ENCODE measurements at places on chromosomes 11 and 22. TPM values are rescaled to one million over a fixed set of nuclear protein-coding genes. Genes with fewer than 3 reads are reported as not detected.

GRCh38 chr11:10122326-10123197 is 171.5 kb downstream of the SBF2 start:
- H3K27me3 ChIP-seq = no peaks in the 10 kb centered on the region
- no peaks in the 10 kb centered on the region for H3K4me1 ChIP-seq
- H3K36me3 ChIP-seq = no peaks in the 10 kb centered on the region
- H3K27ac ChIP-seq = no peak overlapping the region

DNA sequence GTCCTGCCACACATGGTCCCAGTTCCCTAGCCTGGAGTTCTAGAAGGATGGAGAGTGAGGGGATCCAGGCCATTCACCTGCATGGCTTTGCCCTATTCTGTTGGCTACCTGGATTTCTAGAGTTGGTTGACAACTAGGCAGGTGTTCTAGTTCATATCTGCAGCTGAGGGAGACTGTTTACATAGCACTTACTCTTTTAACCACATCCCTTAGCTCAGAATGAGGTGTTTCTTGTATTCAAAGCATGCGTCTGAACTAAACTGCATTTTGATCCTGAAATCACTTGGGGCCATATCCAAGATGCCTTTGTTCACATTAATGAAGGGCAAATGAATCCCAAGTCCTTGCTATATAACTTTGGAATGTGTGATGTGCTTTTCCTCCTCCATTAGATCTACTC is 60.9 kb downstream of the SYT13 start:
- H3K4me3 ChIP-seq = no peak overlapping the region
- H3K27ac ChIP-seq = no peak overlapping the region
- no peak for DNase-seq
- no peaks in the 10 kb centered on the region for H3K36me3 ChIP-seq
- H3K27me3 ChIP-seq = no peaks in the 10 kb centered on the region
- no peaks in the 10 kb centered on the region for H3K4me1 ChIP-seq

DNA sequence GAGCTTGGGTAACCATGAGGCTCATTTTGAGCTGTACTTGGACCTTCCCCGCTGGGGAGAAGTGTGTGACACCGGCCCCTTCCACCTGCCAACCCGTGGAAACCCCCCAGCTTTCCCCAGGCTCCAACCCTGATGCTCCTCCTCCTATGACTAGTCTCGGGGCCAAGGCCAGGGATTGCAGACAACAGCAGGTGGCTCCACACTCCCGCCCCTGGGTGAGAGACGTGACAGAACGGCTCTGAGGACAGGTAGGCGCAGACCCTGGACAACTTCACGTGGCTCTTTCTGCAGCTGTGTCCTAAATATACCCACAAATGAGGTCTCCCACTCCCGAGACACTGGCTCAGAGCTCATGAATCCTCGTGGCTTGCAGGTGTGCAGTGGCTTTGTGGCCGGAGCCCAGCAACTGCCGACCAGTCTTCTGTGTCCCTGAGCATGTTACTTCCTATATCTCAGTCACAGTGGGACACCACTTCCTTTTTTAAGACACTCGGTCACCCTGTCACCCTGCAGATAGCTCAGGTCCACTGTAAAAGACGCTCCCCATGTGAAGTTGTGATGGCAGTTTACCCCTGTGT is 55.2 kb downstream of the NECTIN1 start:
- no peaks in the 10 kb centered on the region for H3K27me3 ChIP-seq
- H3K4me3 ChIP-seq = no peak overlapping the region
- H3K4me1 ChIP-seq = no peaks in the 10 kb centered on the region
- no peak overlapping the region for H3K27ac ChIP-seq
- DNase-seq = no peak

GRCh38 chr11:64817476-64817875 is 7.1 kb upstream of the MEN1 start:
- no peak overlapping the region for H3K4me3 ChIP-seq
- no peaks in the 10 kb centered on the region for H3K36me3 ChIP-seq

GRCh38 chr11:63553759-63554158 is 9.4 kb downstream of the PLAAT2 start:
- peaks cover 43% of the 10 kb centered on the region for H3K4me1 ChIP-seq
- H3K36me3 ChIP-seq = no peaks in the 10 kb centered on the region
- peak overlapping the region; percentile 21 for H3K4me3 ChIP-seq
- peak overlapping the region; percentile 70 for H3K27ac ChIP-seq
- no peaks in the 10 kb centered on the region for H3K27me3 ChIP-seq

The UBQLN3 gene
- not detected for total RNA-seq

GRCh38 chr11:5550440-5551095 is 2.2 kb upstream of the OR52H1 start:
- no peaks in the 10 kb centered on the region for H3K27me3 ChIP-seq
- H3K4me3 ChIP-seq = no peak overlapping the region
- H3K36me3 ChIP-seq = no peaks in the 10 kb centered on the region
- no peak for DNase-seq
- H3K4me1 ChIP-seq = no peaks in the 10 kb centered on the region

DNA sequence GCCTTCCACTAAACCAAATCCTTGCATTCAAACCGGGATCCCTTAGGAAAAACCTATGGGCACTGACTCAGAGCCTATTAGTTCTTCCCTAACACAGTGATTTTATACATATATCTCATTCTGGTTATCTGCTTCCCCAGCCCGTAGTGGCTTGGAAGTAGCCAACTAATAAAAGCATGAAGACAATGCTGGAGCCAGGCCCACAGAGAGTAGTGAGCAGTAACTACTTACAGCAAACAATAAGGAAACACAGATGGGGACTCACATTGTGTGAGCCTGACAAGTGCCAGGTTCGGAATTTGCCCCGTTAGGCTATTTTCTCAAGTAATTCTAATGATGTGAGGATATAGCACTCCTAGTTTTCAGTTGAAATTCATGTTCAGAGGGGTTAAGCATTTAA is 83.3 kb upstream of the OR5AK2 start:
- no peak overlapping the region for H3K27ac ChIP-seq
- DNase-seq = no peak
- no peaks in the 10 kb centered on the region for H3K4me1 ChIP-seq
- no peaks in the 10 kb centered on the region for H3K36me3 ChIP-seq

DNA sequence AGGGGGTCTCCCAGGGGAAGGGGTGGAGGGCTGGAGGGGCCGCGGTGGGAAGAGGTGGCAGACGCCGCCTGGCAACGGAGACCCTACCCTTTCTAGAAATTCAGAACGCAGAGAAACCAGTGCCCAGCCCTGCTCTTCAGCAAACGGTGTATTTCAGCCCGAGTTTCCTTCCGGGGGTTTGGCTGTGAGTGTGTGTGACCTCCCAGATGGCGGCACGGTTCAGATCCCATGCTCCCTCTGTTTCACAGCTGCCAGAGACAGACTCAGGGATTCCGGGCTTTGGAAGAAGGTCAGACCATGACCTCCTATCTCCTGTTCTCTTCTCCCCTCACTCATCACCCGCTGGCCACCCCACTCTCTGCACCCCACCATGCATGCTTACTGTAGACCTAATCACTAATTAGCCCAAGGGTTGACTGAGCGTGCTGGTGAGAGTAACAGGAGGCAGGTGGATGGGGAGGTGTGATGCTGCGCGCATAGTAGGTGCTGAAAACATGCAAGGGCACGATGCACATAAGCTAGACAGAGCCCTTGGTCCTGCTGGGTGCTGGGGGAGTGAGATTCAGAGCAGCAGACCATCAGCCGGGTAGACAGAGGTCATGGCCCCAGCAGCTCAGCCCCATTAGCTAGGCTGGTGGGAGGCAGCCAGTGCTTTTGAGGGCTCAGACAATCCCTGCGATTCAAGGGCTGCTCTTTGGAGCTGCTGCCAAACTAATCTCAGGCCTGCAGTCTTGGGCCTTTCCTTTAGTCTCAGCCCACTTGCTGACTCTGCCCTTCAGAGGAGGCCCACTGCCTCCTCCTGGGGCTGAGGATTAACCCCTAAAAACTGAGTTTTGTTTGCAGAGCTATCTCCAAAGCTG is 256.5 kb upstream of the CADM1 start:
- H3K27ac ChIP-seq = no peak overlapping the region
- H3K27me3 ChIP-seq = no peaks in the 10 kb centered on the region
- no peaks in the 10 kb centered on the region for H3K4me1 ChIP-seq
- H3K4me3 ChIP-seq = no peak overlapping the region
- DNase-seq = no peak

DNA sequence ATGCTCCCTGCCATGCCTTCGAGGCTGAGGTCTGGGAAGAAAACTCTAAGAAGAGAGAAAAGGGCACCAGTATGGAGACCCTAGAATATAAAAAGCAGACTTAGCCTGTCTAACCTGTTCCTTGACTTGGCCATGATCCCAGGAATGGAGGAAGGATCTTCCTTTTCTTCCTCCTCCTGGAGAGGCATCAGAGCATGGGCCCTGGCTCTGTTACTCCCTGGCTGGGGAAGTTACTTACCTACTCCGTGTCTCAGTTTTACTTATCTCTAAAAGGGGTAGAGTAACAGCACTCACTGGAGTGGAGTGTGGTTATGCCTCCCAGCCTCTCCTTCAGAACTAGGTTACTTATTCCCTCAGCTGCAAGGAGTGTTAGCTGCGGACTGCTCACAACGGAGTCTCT is 55.2 kb upstream of the PHF21A start:
- no peaks in the 10 kb centered on the region for H3K4me1 ChIP-seq
- no peaks in the 10 kb centered on the region for H3K36me3 ChIP-seq
- H3K4me3 ChIP-seq = no peak overlapping the region

All from CD8-positive, alpha-beta memory T cell (primary cell).